ENCODE measurements at places on chromosomes 1 and 21. TPM values are rescaled to one million over a fixed set of nuclear protein-coding genes. Genes with fewer than 3 reads are reported as not detected.

Gene SORT1
- total RNA-seq: 178 TPM

Gene SPATA46
- total RNA-seq: not detected

Gene ETV3L
- total RNA-seq: not detected

Gene CD1D
- 4.6 TPM for total RNA-seq

Gene ATP13A2
- total RNA-seq: 39.9 TPM

- DNase-seq: no peak
Observed at GRCh38 chr1:163774978-163775620, 453.3 kb downstream of the NUF2 start.

DNA sequence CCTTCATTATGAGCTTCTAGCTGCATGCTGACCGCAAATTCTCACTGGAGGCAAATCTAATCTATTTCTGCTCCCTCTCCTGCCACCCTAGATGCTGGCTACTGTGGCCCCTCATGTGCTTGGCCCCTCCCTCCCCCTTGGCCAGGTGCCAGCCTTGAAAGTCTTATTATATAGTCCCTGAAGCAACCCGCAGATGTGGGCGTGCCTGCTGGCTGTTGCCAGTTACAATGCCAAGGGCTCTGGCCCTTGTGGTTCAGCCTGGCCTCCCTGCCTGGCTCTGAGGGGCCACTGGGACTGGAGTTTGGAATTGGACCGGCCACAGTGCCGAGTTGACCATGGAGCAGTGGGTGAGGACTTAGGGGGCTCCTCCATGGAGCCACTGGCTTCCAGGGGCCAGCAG, 78.9 kb upstream of the ACTRT2 start:
- DNase-seq: no peak

- DNase-seq: no peak
Observed at GRCh38 chr1:91527781-91528180, 27.1 kb downstream of the CDC7 start.

- peak; percentile 46 for DNase-seq
Observed at GRCh38 chr1:83882906-83883305, 116.0 kb downstream of the TTLL7 start.

GRCh38 chr1:42312576-42313212, 22.3 kb downstream of the FOXJ3 start:
- no peak for DNase-seq

GRCh38 chr1:6104631-6105030, 58.9 kb downstream of the KCNAB2 start:
- DNase-seq: peak; percentile 26

GRCh38 chr1:97047421-97047793, 325.8 kb downstream of the PTBP2 start:
- no peak for DNase-seq

DNA sequence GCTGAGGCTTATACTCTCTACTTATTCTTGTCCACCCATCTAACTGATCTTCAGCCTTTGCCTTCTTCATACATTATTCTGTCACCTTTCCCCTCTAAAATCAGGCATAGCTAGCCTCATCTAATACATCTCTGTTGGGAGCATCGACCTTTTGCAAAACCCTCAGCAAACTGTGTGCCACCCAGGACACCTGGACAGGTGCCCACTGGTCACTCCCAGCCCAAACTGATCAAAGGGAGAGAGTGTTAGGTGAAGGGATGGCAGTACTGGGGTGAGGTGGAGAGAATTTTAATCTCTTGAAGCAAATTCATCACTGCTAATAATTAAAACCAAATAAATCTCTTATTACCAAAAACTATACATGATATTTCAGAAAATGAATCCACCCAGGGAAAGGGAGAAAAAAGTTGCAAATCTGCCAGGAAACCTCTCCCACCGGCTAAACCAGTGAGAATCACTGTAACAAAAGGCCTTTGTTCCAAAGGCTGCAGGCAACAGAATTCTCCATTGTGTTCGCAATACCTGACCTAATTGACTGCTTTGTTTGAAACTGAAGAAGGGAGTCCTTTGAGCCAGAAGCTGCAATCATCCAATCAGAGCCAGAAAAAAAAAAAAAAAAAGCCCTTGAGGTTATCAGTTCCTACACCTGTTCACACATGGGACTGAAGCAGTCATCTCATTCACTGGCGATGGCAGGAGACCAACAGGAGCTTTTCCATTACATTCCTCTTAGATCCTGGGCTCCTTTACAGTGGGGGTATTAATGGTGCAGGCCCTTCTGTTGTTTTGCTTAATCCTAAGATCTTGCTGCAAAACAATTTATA, 172.6 kb downstream of the APP start:
- no peak for DNase-seq

DNA sequence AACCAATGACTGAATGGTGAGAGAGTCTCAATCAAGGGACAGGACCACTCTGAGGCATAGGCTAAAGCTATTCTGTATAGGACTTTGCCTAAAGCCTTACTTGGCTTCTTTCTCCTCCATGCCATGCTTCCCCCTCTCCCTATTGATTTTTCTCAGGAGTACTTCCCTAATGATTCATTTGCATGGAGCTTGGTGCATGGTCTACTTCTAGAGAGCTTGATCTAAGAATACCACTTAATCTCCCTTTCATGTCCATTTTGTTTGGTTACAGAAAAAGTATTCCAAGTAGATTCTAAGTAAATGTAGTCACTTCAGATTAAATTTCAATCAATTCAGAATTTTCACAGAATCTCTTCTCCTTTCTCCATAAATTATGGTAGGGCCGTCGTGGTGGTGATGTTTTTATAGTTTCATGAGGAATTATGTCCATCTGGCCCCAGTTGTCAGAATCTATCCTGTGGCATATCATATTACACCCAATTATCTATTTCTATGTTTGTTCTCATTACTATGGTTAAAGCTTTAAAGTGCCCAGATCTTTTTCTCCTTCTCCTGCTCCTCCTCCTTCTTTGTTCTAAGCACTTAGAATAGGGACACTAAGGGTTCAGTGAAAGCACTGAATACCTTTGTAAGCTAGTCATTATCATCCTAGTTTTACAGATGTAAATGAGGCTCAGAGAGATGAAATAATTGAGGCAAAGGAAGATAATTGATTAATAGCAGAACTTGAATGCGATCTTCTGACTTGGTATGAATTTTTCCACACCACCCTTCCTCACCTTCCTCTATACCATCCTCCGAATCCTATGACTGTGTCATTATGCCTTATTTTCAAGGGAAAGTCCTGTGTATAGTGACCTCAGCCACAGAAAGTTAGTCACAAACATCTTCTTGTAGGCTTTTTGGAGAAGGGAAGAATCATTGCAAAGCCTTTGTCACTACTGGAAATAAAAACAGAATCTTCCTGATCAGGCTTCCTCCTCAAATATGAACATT, 85.6 kb upstream of the ZRANB2 start:
- no peak for DNase-seq

GRCh38 chr21:16570171-16570570, 840.4 kb downstream of the USP25 start:
- no peak for DNase-seq
